ENCODE measurements at places on chromosomes 3 and 15.

DNA sequence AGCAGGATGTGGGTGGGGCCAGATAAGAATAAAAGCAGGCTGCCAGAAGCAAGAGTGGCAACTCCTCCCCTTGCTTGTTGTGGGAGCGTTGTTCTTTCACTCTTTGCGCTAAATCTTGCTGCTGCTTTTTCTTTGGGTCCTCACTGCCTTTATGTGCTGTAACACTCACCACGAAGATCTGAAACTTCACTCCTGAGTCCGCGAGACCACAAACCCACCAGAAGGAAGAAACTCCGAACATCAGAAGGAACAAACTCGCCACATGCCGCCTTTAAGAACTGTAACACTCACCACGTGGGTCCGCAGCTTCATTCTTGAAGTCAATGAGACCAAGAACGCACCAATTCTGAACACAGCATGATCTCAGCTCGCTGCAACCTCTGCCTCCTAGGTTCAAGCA, 72.9 kb downstream of the IL12A start:
- no peaks in the 10 kb centered on the region for H3K36me3 ChIP-seq
- no peaks in the 10 kb centered on the region for H3K27me3 ChIP-seq
- peak overlapping the region; percentile 51 for H3K4me3 ChIP-seq
- H3K4me1 ChIP-seq: peaks cover 5% of the 10 kb centered on the region
- no peak for DNase-seq
- H3K27ac ChIP-seq: no peak overlapping the region

DNA sequence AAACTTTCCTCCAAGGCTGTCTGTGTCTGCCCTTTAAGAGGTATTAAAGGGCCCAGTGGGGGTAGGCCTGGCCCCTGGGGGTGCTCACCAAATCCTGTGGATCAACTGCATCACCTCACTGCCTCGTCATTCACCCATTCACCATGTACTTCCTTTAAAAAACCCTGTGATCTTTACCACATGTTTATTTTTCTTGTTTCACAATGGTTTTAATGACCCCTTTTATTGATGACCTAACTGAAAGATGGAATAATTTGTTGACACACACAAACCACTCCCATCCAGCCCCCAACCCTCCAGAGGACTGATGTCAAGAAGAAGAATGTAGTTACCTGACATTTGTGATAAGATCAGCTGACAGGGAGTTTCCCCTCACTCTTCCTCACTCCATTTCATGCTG, 40.8 kb downstream of the KCNAB1 start:
- peak overlapping the region; percentile 42 for H3K4me3 ChIP-seq
- peaks cover 4% of the 10 kb centered on the region for H3K27me3 ChIP-seq
- peak overlapping the region; percentile 1 for H3K27ac ChIP-seq
- peaks cover 9% of the 10 kb centered on the region for H3K4me1 ChIP-seq

GRCh38 chr3:113783463-113783862, 36.6 kb downstream of the ATP6V1A start:
- H3K4me3 ChIP-seq: no peak overlapping the region
- peaks cover 2% of the 10 kb centered on the region for H3K36me3 ChIP-seq
- no peak overlapping the region for H3K27ac ChIP-seq
- DNase-seq: no peak

DNA sequence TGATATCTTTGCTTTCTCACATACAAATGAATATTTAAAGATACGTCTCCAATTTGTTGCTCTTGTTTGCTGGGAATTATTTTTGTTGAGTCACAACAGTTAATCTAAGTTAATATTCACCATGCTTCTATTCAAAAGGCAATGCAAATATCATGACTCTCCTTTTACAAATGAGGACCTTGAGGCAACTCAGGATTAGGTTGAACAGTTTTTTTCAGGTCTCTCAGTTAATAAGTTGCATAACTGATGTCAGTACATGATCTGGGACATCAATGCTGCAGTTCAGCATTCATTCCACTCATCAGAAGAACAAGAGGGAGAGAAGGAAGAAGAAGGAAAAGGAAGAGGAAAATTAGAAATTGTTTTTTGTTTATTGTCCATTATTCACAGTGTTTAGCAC, 781 bp upstream of the NAALADL2 start:
- H3K36me3 ChIP-seq: no peaks in the 10 kb centered on the region
- H3K27me3 ChIP-seq: no peaks in the 10 kb centered on the region
- no peaks in the 10 kb centered on the region for H3K4me1 ChIP-seq
- no peak for DNase-seq
- no peak overlapping the region for H3K27ac ChIP-seq

- no peak overlapping the region for H3K27ac ChIP-seq
- DNase-seq: no peak
- H3K4me1 ChIP-seq: peaks cover 1% of the 10 kb centered on the region
- no peak overlapping the region for H3K4me3 ChIP-seq
- no peaks in the 10 kb centered on the region for H3K27me3 ChIP-seq
Measured at GRCh38 chr3:123157209-123157597, 44.5 kb upstream of the SEC22A start.

DNA sequence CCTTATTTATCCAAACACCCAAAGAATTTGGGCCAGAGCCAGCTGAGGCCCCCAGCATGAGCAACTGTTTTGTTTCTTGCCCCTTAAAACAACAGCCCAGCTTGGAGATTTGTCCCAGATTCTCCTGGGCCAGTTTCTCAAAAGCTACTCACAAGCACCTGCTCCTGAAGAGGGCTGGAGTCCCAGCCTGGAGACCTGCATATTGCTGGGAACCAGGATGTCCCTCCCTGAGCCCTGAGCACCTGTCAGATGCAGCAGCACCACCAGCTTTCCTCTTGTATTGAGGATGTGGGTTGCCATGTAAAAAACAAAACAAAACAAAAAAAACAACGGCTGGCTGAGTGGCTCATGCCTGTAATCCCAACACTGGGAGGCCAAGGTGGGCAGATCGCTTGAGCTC, 7.0 kb upstream of the RFT1 start:
- H3K27me3 ChIP-seq: no peaks in the 10 kb centered on the region
- H3K36me3 ChIP-seq: no peaks in the 10 kb centered on the region
- H3K4me3 ChIP-seq: no peak overlapping the region
- peaks cover 6% of the 10 kb centered on the region for H3K4me1 ChIP-seq
- peak overlapping the region; percentile 13 for H3K27ac ChIP-seq

DNA sequence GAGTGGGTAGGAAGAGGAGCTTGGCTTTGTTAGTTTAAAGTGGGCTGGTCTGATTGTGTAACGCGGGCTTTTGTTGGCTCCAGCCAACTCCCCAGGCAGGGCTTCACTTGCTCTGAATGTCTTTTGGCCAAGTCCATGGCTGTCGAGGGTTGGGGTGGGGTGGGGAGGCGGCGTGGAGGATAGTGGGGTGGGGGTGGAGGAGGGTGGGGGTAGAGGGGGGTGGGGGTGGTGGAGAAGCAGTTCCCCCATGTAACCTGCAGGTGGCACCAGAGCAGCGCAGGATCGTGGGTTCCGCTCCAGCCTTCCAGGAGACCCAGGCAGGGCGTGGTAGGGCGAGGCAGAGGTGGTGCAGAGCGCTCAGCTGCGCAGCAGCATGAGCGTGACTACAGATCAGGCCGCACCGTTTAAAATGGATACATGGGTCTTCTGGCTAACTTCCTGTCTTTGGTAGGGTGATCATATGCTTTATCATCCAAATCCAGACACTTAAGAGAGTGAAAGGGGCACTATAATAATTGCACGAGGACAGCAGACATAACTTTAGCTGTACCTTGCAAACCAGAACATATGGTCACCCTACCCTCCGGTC, 28.3 kb downstream of the GOLGA6A start:
- DNase-seq: peak; percentile 73
- H3K27me3 ChIP-seq: peaks cover 5% of the 10 kb centered on the region
- H3K4me1 ChIP-seq: peaks cover 6% of the 10 kb centered on the region
- H3K4me3 ChIP-seq: peak overlapping the region; percentile 39

DNA sequence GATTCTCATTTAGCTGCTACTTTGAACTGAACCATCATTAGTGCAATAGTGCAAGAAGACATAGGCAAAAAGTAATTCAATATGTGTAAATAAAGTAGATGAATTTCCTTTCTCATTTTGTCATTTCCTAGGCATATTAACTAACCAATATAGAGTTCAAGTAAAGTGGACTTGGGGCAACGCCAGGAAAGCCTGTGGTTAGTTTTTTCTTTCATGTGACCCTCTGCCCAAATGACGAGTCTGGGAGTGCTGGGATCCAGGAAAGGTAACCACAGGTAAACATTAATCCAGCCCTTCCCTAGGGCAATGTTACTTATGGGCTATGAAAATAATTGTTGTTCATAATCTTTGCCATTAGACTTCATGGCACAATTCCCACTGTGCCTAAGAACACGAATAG, 181.0 kb downstream of the VPS13C start:
- H3K27ac ChIP-seq: no peak overlapping the region
- H3K27me3 ChIP-seq: no peaks in the 10 kb centered on the region
- no peaks in the 10 kb centered on the region for H3K4me1 ChIP-seq

- peaks cover 2% of the 10 kb centered on the region for H3K27me3 ChIP-seq
- no peak for DNase-seq
- H3K27ac ChIP-seq: no peak overlapping the region
- H3K36me3 ChIP-seq: no peaks in the 10 kb centered on the region
- no peak overlapping the region for H3K4me3 ChIP-seq
Measured at GRCh38 chr3:151398895-151399294, 14.3 kb upstream of the P2RY12 start.

- H3K27ac ChIP-seq: no peak overlapping the region
- no peaks in the 10 kb centered on the region for H3K4me1 ChIP-seq
- no peak for DNase-seq
- no peaks in the 10 kb centered on the region for H3K27me3 ChIP-seq
- no peaks in the 10 kb centered on the region for H3K36me3 ChIP-seq
- no peak overlapping the region for H3K4me3 ChIP-seq
Measured at GRCh38 chr15:26736502-26737248, 36.2 kb downstream of the GABRB3 start.

- H3K36me3 ChIP-seq: no peaks in the 10 kb centered on the region
- no peaks in the 10 kb centered on the region for H3K4me1 ChIP-seq
- peaks cover 28% of the 10 kb centered on the region for H3K27me3 ChIP-seq
- no peak overlapping the region for H3K4me3 ChIP-seq
- no peak for DNase-seq
- H3K27ac ChIP-seq: no peak overlapping the region
Measured at GRCh38 chr3:134392336-134392983, 18.2 kb upstream of the AMOTL2 start.

GRCh38 chr15:89777073-89777751, 1.1 kb downstream of the MESP2 start:
- H3K4me1 ChIP-seq: peaks cover 6% of the 10 kb centered on the region
- no peak overlapping the region for H3K27ac ChIP-seq
- DNase-seq: no peak

DNA sequence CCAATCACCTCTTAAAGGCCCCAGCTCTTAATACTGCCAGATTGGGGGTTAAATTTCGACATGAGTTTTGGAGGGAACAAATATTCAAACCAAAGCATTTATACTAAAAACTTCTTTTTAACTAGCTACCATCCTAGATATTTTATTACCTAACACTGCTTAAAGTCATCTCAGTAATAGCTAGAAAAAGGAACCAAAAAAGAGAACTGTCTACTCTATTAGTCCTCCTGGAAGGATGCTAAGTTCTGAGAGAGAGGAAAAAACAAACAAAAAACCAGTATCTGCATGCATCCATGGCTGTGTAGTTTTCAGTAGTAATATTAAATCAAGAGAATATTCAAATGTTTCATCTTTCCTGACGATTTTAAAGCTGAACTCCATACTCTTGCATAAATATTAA, 5.8 kb downstream of the CPOX start:
- H3K27ac ChIP-seq: no peak overlapping the region
- no peaks in the 10 kb centered on the region for H3K27me3 ChIP-seq
- H3K4me1 ChIP-seq: peaks cover 51% of the 10 kb centered on the region
- no peak for DNase-seq
- H3K4me3 ChIP-seq: no peak overlapping the region

DNA sequence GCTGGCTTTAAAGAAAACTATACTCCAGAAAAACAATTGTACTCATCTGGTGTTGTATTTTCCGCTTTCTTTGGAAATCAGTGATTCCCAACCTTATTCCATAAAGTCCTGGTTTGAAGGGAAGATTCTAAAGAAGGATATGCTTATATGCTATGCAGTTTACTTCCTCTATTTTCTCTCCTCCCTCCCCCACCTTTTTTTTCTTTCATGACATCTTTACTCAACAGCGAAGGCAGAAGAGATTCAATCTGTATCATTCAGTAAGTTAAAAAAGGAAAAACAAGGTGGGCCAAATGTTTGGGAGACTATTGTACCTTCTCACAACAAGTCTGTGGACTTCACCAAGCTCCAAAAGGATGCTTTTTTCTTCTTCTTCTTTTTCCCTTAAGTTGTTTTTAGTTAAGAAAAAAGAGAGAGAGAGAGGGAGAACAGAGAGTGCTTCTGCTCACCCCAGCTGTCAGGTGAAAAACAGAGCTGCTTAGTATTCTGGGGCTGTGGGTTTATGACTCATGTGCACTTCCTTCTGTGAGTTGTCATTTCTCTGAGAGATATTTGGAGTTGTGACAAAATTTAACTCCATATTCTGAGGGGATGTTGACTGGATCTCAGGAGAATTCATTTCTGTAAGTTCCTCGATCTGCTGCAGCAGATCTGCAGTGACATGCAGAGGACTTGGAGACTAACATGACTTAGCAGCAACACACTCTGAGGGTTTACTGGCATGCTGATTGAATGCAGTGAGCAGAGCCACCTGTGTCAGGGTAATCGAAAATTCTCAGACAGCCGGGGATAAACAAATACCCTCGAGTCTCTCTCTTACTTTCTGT, 70.7 kb downstream of the SSR3 start:
- H3K27ac ChIP-seq: peak overlapping the region; percentile 88
- peak overlapping the region; percentile 81 for H3K4me3 ChIP-seq
- peak; percentile 44 for DNase-seq
- peaks cover 25% of the 10 kb centered on the region for H3K4me1 ChIP-seq

DNA sequence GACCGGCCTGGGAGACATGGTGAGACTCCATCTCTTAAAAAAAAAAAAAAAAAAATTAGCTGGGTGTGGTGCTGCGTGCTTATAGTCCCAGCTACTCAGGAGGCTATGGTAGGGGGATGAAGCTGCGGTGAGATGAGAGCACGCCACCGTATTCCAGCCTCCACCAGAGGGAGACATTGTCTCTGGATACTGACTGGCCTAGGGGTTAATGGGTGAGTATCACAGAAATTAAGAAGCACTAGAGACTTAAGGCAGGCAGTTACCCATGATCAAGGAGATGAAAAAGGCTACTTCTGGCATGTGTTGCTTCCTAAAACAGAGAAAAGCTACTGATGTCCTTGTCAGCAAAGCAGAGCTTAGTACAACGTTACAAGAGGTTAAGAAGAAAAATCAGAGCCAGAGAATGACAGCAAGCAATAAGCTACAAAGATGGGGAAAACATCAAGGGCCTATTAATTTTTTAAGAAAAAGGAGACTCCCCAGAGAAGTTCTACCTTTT, 8.6 kb downstream of the TFRC start:
- no peak overlapping the region for H3K4me3 ChIP-seq
- DNase-seq: peak; percentile 39
- peaks cover 24% of the 10 kb centered on the region for H3K4me1 ChIP-seq
- H3K27me3 ChIP-seq: no peaks in the 10 kb centered on the region
- H3K36me3 ChIP-seq: peaks cover 32% of the 10 kb centered on the region
- peak overlapping the region; percentile 74 for H3K27ac ChIP-seq
